ENCODE measurements at places on chromosomes 3 and 15.

DNA sequence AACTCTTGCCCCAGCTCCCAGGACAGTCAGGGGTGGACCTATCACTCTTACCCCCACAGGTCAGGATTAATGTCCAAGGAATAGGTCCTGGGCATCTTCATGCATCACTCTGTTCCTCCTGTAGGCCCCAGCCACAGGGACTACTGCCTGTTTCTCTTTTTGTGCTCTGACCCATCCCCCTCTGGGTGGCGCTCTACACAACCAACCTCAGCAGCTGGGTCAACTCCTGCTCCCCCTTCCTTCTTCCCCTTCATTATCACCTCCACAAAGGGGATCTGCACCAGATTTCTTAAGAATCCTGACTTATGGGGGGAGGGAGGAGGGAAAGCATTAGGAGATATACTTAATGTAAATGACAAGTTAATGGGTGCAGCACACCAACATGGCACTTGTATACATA is 12.2 kb upstream of the TRANK1 start:
- DNase-seq: no peak

- no peak for DNase-seq
Measured at GRCh38 chr3:14460342-14461005, 58.1 kb downstream of the SLC6A6 start.

GRCh38 chr15:31004220-31004733 is 12.8 kb upstream of the MTMR10 start:
- DNase-seq: no peak

DNA sequence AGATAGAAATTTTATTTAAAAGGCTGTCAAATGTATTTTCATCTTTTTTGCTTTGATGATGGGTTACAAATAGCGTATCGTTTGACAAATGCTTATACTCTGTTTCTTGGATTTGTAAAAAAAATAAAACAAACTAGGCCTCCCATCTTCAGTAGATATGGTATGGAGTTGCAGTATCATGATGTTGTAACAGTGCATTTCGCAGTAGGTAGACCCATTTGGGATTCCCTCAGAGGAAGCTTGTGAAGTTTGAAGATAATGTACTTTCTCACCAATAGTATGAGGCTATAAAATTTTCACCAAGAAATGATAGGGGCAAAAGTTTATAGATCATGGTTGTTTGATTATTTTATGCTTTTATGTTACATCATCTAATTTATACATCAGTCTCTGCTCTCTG is 10.8 kb downstream of the MBNL1 start:
- no peak for DNase-seq

- DNase-seq: no peak
Measured at GRCh38 chr3:65093641-65094040, 405.8 kb upstream of the ADAMTS9 start.

GRCh38 chr15:90071220-90071807 is 31.0 kb downstream of the IDH2 start:
- DNase-seq: peak; percentile 83

GRCh38 chr15:57079446-57079845 is 161.0 kb downstream of the TCF12 start:
- no peak for DNase-seq

DNA sequence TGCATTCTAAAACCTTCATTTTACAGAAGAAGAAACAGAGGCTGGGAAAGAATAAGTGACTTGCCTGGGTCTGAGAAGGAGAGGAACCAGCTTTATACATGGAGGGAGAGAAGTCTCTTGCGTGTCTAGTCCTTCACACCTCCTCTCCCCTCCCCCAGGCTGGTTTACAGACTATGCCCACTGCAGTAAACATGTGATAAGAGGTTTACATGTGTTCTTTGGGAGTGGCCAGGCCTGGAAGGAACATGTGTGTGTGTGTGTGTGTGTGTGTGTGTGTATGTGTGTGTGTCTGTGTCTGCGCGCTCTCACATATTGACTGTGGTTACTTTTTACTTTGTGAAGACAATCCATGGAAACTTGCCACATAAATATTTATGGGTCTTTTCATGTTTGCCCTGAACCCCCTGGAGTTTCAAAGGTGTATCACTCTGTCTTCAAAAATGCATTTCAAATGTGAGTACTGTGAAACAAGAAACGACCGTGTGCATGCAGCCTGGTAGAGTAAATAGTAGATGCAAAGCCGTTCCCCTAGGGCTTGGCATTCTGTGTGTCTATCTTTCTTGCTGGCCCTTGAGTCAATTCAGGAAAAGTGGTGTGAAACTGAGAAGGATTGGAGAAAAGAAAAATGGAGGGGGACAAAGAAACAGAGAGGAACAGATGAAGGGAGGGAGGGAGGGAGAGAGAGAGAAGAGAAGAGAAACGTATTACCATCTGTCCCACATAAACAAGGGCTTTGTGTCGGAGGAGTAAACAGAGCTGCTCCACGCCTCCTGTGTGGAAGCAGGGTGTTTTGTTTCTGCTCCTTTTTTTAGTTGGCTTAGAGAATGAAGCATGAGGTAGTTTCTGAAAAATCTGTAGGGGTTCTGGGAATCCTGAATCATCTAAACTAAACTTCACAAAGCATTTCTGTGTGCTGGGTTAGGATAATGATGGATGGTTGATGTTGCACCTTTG is 51.7 kb downstream of the CLDN11 start:
- peak; percentile 84 for DNase-seq

- no peak for DNase-seq
Measured at GRCh38 chr3:171363202-171363601, 97.0 kb downstream of the TNIK start.

DNA sequence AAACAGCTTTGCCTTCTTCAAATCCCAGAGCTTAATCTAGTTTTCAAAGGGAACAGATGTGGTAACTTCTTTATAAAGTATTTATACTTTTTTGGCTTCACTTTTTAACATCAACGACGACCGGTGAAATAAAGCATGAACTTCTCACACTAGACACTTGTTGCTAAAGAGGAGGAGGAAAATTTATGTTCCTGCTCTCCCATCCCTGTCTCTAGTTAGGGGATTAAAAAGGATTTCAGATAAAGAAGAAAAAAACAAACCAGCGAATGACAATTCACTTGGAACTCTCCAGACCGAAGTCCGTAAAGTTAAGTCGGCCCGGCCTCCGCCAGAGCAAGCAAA is 672 bp downstream of the NEDD4 start:
- DNase-seq: no peak

- no peak for DNase-seq
Measured at GRCh38 chr3:156788846-156789245, 37.3 kb upstream of the LEKR1 start.

DNA sequence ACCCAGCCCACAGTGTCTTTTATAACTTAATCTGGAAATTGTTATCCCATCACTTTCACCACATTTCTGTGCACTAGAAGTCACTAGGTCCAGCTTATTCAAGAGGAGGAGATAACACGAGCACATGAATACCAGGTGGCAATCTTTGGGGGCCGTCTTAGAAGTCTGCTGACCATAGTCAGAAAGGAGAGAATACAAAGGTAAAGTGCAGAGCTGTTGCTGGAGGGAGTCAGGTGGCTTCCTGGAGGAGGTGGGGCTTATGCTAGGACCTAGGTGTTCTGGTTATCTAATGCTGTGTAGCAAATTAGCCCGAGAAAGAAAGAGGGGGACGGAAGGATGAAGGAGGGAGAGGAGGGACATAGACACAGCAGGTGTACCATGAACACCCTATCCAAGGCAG is 46.5 kb downstream of the SLC6A20 start:
- DNase-seq: no peak

- DNase-seq: no peak
Measured at GRCh38 chr15:78726870-78727551, 84.3 kb downstream of the ADAMTS7 start.
